ENCODE measurements at places on chromosomes 12 and 14.

DNA sequence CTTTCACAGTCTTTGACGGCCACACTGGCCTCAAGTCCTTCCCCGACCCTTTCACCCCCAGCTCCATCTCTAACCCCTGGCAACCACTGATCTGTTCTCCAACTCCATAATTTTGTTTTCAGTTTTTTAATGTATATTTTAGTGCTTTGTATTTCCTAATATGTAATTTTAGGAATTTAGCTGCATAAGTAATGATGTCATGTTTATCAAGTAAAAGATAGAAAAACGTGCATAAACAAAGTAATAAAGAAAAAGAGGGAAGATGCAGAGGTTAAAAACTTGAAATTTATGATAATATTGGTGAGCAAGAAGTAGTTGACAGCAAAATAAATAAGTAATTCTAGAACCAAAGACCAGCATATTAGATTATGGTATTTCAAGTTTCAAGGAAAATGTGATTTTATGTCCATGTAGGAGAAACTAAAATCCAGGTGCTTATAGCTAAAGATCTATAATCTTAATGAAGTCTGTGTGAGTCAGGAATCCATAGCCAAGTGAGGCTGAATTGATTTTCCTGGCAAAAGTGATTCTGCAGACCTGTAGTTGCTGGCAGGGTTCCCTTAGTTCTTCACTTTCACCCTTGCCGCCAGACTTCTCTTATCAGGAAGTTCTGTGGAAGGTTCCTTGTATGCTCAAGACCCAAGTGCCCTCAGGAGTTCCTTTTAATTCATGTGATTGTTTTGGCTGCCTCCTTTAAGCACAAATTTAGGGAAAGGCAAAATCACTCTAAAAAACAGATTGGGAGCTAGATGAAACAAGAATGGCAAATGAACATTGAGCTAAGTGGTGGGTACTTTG lies 24.4 kb downstream of the FBXW8 start:
- DNase-seq = no peak

DNA sequence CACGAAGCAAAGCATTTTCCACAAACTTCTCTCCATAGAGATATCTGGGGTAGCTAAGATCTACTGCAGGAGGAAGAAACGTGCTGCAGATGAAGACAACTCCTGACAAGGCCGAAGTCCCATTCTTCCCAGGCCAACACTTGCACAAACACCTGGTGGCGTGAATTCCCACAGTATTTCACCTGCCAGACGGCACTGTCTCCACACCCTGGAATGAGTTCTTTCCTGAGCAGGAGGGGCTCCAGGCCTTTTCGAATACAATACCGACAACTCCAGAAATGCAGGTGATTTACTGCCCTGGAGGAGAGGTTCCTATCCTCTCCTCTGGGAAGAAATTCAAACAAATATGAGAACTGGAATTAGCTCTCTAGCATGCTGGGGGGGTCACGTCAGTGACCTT lies 179.9 kb downstream of the MON2 start:
- no peak for DNase-seq

DNA sequence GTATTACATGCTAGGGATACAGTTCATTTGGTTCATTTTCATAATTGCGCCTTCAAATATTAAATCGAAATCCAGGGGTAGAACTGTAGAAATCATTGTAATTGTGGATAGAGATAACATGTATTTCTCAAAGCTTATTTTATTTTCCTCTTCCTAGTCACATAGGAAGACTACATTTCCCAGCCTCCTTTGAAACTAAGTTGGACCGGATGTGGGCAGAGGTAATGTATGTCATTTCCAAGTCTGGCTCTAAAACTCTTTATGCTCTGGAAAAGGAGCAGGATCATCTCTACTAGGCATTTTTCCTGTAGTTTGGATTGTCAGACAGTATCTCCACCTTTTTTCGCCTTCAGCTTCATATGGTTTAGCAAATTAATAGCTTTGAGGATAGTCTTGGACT lies 70.1 kb upstream of the CRY1 start:
- DNase-seq = no peak

DNA sequence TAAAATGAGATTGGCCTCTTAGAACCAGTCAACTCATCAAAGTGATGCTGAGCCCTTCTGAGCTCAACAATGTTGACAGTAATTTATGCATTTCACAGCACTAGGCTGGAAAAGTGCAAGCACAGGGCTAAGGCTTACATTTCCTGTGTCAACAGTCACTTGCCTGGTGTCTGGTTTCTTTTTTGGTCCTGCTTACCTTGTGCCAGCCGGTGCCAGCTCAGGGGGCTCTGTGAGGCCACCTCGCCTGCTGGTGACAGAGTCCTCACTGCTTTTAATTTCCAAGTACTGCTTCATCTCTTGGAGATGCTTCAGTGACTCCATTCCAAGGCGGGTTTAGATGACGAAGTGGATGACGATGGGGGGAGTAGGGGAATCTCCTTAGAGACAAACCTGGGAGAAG lies 53.1 kb upstream of the KCNA1 start:
- no peak for DNase-seq

- no peak for DNase-seq
These were observed 210.8 kb upstream of the BTG1 start for GRCh38 chr12:92356425-92356824.

Data from CD4-positive, alpha-beta T cell treated with Interleukin-4 for 4 hours (primary cell).